Bronchus fibroblast of lung (primary cell): ENCODE measurements at places on chromosomes 2 and 18. TPM values are rescaled to one million over a fixed set of nuclear protein-coding genes. Genes with fewer than 3 reads are reported as not detected.

REG1A gene
- total RNA-seq, result not detected in 2 replicates

MYO3B gene
- total RNA-seq, result under 0.01 TPM in 1 of 2 replicates, not detected in the other

CDH20 gene
- under 0.01 TPM in 1 of 2 replicates, not detected in the other for total RNA-seq

TMEM247 gene
- total RNA-seq, result not detected in 2 replicates

PSTPIP2 gene
- total RNA-seq, result 7.1 and 7.6 TPM in 2 replicates

BUB1 gene
- 56.5 and 59.0 TPM in 2 replicates for total RNA-seq

SRD5A2 gene
- total RNA-seq, result not detected in 2 replicates

IL18RAP gene
- not detected in 2 replicates for total RNA-seq

RAX gene
- not detected in 2 replicates for total RNA-seq

PRKAG3 gene
- not detected in 2 replicates for total RNA-seq

SPAST gene
- total RNA-seq, result 9.4 and 11.4 TPM in 2 replicates

KCNG2 gene
- total RNA-seq, result 1.9 and 3.9 TPM in 2 replicates

RPRM gene
- total RNA-seq, result not detected in 2 replicates

IL1RL1 gene
- total RNA-seq, result 0.17 and 0.89 TPM in 2 replicates

CRACDL gene
- under 0.01 TPM in 1 of 2 replicates, not detected in the other for total RNA-seq

GCFC2 gene
- total RNA-seq, result 10.7 and 12.3 TPM in 2 replicates

APCDD1 gene
- 2.2 and 3.5 TPM in 2 replicates for total RNA-seq

POTEJ gene
- total RNA-seq, result not detected in 2 replicates

IL36G gene
- not detected in 2 replicates for total RNA-seq

SKOR2 gene
- total RNA-seq, result not detected in 2 replicates

CFAP221 gene
- not detected in 2 replicates for total RNA-seq

NPPC gene
- not detected in 2 replicates for total RNA-seq

MROH2A gene
- not detected in 2 replicates for total RNA-seq

AMER3 gene
- total RNA-seq, result not detected in 2 replicates

DPYSL5 gene
- not detected in 2 replicates for total RNA-seq

DTYMK gene
- 139 and 142 TPM in 2 replicates for total RNA-seq

DNAH6 gene
- under 0.01 and 0.34 TPM in 2 replicates for total RNA-seq

PLA2R1 gene
- total RNA-seq, result 1.3 and 1.5 TPM in 2 replicates

C2orf72 gene
- total RNA-seq, result 1.3 TPM in 1 of 2 replicates, not detected in the other

SEH1L gene
- 32.4 TPM in 2 replicates for total RNA-seq
